CD14-positive monocyte (primary cell): ENCODE measurements at places on chromosomes 1 and 21.

GRCh38 chr1:10415211-10415930 lies 14.9 kb upstream of the CENPS start:
- peak; percentile 78 for DNase-seq

GRCh38 chr1:79460773-79461436 lies 454.4 kb upstream of the ADGRL4 start:
- DNase-seq, result no peak

DNA sequence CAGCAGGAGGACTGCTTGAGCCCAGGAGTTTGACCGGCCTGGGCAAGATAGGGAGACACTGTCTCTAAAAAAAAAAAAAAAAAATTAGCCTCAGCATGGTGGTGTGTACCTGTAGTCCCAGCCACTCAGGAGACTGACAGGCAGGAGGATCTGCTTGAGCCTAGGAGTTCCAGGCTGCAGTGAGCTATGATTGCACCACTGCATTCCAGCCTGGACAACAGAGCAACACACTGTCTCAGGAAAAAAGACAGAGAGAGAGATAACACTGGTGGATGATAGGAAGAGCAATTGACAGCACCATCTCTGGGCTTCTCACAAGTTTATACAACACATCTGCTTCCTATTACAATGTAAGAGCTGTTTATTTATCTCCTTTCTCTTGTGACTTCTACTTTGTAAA lies 2.4 kb upstream of the RNU11 start:
- DNase-seq, result no peak

DNA sequence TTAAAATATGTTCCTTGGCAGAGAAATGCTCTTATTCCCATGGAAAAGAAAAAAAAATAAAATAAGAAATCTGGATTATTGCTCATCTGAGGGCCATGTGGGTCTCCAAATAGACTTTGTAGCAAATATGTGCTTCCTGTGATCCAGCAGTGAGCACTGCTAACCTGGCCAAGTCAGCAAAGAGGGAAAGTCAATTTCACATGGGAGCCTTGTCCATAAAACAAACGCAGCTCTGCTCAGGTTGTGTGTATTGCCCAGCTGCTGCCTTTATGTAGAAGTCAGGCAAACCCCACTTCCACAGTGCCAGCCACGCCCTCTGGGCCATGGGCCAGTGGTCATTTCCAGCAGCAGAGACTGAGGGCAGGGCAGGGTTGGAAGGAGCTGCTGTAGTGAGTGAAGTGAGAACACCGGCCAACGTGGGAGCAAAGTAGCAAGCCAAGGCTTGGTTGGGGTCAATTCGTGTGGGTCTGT lies 174.3 kb downstream of the LYPLAL1 start:
- DNase-seq, result no peak

- DNase-seq, result no peak
These were observed 31.1 kb upstream of the PEX10 start for GRCh38 chr1:2443277-2444137.

DNA sequence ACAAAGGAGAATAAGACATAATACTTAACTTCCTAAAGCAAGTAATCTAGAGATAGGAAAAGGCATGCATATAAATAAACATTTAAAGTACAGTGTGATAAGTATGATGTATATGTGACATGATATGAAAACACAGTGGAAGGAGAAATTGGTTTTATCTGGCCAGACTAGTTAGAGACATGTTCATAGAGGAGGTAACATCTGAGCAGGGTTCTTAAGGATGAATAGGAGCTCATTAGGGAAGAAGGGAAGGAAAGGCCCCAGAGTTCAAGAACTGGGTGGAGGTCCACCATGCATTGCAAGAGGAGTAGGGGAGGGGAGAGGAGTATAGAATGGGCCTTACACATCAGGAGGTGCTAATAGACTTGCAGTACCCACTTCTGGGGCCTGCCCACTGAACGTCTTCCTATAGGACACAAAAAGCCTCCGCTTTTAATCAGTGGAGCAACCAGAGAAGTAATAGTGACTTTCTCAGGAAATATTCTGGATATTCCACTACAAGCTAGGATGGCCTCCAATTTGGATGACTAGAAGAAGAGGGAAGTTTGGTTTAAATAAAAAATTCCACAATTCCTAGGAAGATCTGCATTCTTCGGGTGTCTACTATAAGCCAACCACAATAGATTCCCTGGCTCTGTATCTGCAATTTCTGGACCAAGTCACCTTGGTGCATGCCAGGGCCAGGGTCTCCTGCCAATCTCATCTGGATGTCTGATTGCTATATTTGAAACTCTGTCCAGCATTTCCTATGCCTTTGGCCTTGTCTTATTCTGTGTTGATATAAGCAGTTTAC lies 41.9 kb downstream of the NGF start:
- no peak for DNase-seq

DNA sequence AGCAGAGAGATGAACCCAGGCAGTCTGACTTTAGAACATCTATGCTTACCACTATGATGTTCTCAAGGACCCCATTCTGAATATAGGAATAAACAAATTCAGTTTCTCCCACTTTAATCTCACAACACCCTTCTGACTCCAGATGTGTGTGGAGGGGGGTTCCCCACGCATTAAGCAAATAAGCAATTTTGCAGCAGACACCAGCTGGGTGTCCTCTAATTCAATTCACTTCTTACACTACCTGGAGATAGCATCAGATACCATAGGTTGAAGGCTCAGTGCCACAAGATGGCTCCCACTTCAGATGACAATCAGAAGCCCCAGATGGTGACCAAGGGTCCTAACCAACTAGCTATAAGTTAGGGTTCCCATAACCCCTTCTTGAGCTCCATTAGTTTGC lies 30.3 kb upstream of the CEP350 start:
- no peak for DNase-seq

DNA sequence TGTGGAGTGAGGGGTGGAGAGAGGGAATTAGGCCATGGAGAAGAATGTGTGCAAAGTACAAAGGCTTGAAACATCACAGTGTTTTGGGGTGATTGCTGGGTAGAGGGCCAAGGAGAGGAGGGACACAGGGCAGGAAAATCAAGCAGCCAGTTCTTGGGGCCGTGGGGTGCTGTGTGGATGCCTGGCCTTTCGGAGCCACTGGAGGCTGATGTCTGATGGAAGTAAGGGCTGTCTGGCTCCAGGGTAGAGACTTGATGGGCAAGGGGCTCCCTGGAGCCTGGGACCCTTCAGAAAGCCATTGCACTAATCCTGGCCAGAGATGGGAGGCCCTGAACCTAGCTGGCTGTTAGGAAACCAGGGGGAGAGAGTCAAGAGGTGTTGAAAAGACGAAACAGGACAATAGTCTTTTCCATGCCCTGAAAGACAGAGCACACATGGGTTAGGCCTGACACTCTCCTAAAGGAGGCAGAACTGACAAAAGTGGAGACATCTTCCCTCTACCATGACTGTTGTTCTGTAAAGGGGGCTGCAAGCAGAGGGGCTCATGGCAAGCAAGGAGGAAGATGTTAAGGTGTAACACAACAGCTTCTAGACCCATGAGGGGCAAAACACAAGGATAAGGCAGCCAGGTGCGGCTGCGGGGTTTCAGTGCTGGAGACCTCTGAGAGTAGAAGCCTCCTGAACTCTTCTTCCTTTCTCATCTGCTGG lies 21.0 kb downstream of the ATF3 start:
- DNase-seq, result no peak

DNA sequence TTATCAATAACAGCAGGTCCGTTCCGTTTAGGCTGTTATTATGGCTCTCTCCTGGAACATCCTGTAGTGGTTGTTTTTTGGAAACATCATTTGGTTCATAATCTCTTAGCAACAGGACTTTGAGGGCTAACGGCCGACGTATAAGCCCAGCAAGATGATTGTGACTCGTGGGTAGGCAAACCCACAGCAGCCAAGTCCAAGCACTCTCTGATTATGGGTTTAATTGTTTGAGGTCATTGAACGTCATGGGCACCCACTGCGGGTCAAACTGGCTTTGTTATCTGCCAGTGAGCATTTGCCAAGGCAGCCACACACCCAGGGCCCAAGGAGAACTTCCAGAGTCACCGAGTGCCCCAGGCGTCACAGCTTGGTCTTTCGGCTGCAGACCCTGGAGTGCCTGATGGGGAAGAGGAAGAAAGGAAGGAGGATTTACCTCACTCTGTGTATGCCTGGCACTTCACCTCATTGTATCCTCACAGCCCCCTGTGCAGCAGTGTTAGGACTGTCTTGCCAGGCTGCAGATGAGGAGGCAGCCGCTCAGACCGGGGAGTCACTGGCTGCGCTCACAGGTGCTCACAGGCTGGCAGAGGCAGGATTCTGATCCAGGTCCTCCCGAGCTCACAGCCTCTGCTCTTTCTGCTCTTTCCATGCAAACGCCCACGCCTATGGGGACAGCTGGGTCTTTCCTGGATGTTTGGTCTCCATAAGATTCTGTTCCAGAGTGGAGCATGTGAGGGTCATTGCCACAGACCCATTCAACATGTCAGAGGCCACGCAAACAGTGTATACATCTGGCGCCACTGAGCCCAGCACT lies 30.8 kb upstream of the EPS8L3 start:
- DNase-seq, result no peak

- no peak for DNase-seq
These were observed 49.8 kb downstream of the BCAR3 start for GRCh38 chr1:93631626-93632365.

- peak; percentile 5 for DNase-seq
These were observed 1.1 kb downstream of the HUNK start for GRCh38 chr21:31873696-31874599.

DNA sequence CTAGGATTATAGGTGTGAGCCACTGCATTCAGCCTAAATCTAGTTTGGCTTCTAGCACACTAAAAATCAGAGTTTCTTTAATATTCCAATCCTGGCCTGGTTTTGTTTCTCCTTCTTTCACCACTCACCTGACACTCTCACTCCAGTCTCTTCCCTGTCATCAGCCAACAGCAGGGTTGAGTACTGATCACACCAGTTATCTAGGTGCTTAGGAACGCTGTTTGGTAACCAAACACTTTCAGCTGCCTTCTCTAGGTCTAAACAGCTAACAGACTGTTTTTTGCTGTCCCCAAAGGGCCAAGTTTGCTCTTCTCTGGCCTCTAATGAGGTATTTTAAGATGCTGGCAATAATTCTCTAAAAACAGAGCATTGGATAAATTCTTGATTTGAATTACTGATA lies 17.7 kb upstream of the FRRS1 start:
- DNase-seq, result no peak

GRCh38 chr21:33299181-33299752 lies 25.5 kb upstream of the IFNAR1 start:
- DNase-seq, result peak; percentile 72

GRCh38 chr1:68590473-68590872 lies 93.6 kb upstream of the DEPDC1 start:
- no peak for DNase-seq

DNA sequence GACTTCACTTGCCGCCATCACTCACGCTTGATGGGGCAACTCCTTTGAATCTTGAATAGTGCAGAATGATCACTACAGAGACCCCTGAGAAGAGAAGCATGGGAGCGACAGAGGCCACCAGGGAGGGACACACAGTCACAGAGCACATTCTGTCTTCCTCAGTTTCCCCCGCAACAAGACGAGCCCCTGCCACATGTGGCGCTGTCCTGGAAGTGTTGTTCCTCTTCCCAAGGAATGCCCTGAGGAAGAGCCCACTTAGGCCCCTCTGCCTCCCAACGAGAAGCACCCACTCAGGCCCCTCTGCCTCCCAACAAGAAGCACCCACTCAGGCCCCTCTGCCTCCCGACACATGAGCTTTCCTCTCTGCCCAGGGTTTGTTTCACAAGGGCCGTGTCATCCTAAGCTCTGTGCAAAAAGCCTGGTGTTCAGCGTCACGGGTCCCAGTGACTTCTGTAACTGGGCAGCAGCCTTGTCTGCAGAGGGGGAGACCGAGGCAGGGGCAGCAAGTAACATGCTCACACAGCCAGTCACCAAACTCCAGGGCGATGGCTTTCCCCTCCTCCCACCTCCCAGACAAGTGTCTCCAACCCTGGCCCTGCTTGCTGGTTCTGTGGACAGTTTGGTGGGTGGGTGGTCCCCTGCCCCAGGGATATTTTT lies 19.8 kb downstream of the SLC37A1 start:
- DNase-seq, result no peak

DNA sequence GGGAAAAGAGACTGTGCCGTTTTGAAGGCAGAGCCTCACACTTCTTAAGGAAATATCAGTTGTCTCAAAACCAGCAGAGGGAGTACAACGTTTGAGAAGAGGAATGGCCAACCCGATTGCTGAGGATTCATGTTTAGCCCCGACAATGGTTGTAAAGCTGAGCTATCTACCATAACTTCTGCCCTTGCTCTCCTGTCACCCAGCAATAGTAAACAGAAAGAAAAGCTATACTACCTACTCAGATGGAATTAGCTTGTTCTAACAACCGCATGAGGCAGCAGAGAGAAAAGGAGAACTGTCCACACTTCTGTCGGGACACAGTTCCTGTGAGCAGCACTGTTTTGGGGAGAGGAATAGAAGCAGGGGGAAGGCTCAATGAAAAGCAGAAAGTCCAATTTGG lies 91.2 kb downstream of the SLC45A1 start:
- peak; percentile 52 for DNase-seq

DNA sequence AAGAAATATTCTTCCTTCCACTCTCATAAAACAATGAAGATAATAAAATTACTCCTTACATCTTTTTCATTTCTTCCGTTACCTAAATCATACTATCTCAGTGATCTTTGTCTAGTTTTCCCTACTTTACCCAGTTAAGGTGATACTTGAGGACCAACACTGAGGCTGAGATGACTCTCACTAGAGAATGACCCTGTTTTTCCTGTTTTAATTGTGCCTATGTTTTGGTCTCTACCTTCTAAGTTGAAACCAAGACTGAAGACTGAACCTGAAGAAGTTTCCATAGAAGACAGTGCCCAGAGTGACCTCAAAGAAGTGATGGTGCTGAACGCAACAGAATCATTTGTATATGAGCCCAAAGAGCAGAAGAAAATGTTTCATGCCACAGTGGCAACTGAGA lies 25.1 kb downstream of the AIM2 start:
- no peak for DNase-seq

DNA sequence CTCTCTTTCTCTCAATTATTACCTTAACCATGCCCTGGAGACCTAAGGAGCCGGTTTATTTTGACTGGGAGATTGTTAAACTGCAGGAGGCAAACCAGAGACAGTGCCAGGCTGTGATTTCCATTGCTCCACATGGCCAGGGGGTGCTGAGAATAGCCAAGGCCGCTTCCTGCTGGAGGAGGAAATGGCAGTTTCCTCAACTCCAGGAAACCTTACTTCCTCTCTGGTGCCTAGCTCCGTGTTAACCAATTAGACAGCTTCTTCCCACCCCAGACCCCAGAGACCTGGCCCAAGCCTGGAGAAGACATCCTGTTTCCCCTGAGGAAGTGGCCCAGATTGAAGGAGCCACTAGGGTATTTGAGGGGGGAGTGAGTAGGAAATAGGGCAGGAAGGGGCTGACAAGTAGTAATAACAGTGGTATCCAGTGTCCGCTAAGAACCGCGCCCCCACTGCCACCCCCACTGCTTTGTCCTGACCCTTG lies 161.2 kb downstream of the PLPP3 start:
- DNase-seq, result no peak

GRCh38 chr21:31132574-31133242 lies 94.4 kb upstream of the KRTAP19-8 start:
- DNase-seq, result no peak

DNA sequence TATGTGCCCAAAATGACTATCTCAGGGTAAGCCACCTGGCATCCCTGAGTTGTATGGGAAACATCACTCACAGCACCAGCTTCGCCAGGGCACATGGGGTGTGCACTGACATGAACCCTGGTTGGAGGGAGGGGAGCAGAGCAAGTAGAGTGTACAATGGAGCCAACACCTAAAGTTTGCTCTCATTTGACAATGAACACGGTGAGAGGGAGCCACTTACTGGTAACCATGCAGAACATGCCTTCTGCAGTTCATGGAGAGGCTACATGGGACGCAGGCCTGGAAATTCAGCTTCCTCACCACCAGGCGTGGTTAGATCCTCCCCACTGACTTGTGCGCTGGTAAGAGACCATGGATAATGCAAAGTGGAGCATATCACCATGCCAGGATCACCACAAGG lies 10.0 kb upstream of the CPLANE2 start:
- DNase-seq, result no peak
